Progenitor cell of endocrine pancreas (in vitro differentiated cells): ENCODE measurements at places on chromosomes 13 and 19.
A peak's percentile ranks its signal among the peaks of the same experiment; 100 is the strongest.

DNA sequence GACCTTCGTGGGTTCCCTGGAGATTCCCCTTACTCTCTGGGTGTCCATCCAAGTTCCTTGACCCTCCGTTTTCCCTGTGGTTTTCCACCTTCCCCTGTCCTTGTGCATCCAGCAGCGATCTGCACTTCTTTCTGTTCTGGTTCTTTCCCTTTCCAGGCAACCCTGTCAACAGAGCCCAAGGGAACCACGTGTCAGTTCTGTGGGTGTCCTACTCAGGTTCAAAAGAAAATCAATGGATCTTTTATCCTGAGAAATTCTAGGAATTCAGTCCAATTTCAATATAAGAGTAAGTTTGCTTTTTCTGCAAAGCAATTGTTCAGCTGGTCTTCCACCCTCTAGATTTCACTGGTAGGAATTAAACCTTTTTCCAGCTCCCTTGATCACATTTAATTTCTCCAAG lies 1394.8 kb upstream of the SLC10A2 start:
- H3K27ac ChIP-seq, result peak overlapping the region; percentile 63
- H3K36me3 ChIP-seq, result no peaks in the 10 kb centered on the region
- H3K4me1 ChIP-seq, result no peaks in the 10 kb centered on the region

GRCh38 chr13:110359840-110360301 lies 52.8 kb downstream of the COL4A2 start:
- H3K36me3 ChIP-seq, result peaks cover 7% of the 10 kb centered on the region
- no peak overlapping the region for H3K27ac ChIP-seq
- DNase-seq, result no peak
- H3K4me3 ChIP-seq, result no peak overlapping the region

GRCh38 chr19:53657778-53658177 lies 26.0 kb downstream of the DPRX start:
- DNase-seq, result no peak
- peaks cover 16% of the 10 kb centered on the region for H3K4me1 ChIP-seq
- no peak overlapping the region for H3K4me3 ChIP-seq
- H3K36me3 ChIP-seq, result no peaks in the 10 kb centered on the region
- H3K27ac ChIP-seq, result no peak overlapping the region

GRCh38 chr13:74000876-74001275 lies 133.3 kb downstream of the KLF12 start:
- no peaks in the 10 kb centered on the region for H3K4me1 ChIP-seq
- H3K36me3 ChIP-seq, result no peaks in the 10 kb centered on the region
- no peak overlapping the region for H3K27ac ChIP-seq
- H3K27me3 ChIP-seq, result no peaks in the 10 kb centered on the region
- no peak overlapping the region for H3K4me3 ChIP-seq

GRCh38 chr19:58123354-58123753 lies 25.3 kb upstream of the ZSCAN18 start:
- DNase-seq, result no peak
- H3K36me3 ChIP-seq, result peaks cover 40% of the 10 kb centered on the region
- H3K4me1 ChIP-seq, result no peaks in the 10 kb centered on the region
- H3K27me3 ChIP-seq, result no peaks in the 10 kb centered on the region
- H3K4me3 ChIP-seq, result no peak overlapping the region

DNA sequence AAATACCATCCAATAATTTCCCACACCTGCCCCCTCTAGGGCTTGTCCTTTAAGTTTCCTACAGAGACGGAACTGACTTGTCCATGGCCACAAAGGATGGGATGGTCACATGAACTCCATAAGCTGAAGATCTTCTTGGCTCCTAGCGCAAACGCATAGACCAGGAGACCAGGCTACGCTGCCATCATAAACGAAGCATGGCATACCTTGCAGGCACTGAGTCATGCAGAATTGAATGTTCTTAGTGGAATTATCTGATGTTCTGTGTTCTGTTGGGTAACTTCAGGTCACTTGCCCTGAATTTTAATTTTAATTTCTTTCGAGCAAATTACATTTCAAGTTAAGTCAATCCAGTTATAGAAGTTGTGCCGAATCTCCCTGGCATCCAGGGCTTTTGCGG lies 96.4 kb upstream of the STARD13 start:
- H3K36me3 ChIP-seq, result no peaks in the 10 kb centered on the region
- H3K4me3 ChIP-seq, result no peak overlapping the region
- H3K4me1 ChIP-seq, result peaks cover 31% of the 10 kb centered on the region
- no peak for DNase-seq
- H3K27me3 ChIP-seq, result no peaks in the 10 kb centered on the region

- peaks cover 48% of the 10 kb centered on the region for H3K36me3 ChIP-seq
- no peaks in the 10 kb centered on the region for H3K27me3 ChIP-seq
- no peaks in the 10 kb centered on the region for H3K4me1 ChIP-seq
- no peak overlapping the region for H3K27ac ChIP-seq
- no peak for DNase-seq
These were observed 12.8 kb downstream of the ZNF546 start for GRCh38 chr19:40009674-40010073.

GRCh38 chr13:70390968-70391367 lies 282.7 kb upstream of the KLHL1 start:
- H3K4me1 ChIP-seq, result peaks cover 30% of the 10 kb centered on the region
- no peak overlapping the region for H3K4me3 ChIP-seq
- H3K36me3 ChIP-seq, result no peaks in the 10 kb centered on the region
- no peak overlapping the region for H3K27ac ChIP-seq
- no peaks in the 10 kb centered on the region for H3K27me3 ChIP-seq

- no peaks in the 10 kb centered on the region for H3K27me3 ChIP-seq
- DNase-seq, result no peak
- H3K4me1 ChIP-seq, result peaks cover 2% of the 10 kb centered on the region
- H3K4me3 ChIP-seq, result no peak overlapping the region
These were observed 311.7 kb downstream of the TBC1D4 start for GRCh38 chr13:75170311-75170710.

GRCh38 chr13:22111152-22111783 lies 440.4 kb downstream of the FGF9 start:
- peaks cover 6% of the 10 kb centered on the region for H3K36me3 ChIP-seq
- H3K4me3 ChIP-seq, result no peak overlapping the region
- H3K27ac ChIP-seq, result no peak overlapping the region
- no peak for DNase-seq
- peaks cover 30% of the 10 kb centered on the region for H3K4me1 ChIP-seq

DNA sequence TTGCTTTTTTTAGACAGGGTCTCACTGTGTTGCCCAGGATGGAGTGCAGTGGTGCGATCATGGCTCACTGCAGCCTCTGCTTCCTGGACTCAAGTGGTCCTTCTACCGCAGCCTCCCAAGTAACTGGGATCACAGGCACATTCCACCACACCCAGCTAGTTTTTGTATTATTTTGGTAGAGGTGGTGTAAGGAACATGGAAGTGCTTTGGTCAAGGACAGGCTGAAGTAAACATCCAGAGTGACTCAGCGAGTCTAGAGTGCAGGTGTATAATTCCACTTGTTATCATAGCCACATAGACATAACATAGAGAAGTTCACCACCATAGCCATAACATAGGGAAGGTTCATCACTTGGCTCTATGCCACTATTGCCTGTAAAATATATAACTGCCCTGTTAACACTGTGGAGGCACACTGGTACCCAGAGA lies 98.6 kb downstream of the RBM26 start:
- DNase-seq, result no peak
- no peak overlapping the region for H3K4me3 ChIP-seq
- H3K27ac ChIP-seq, result no peak overlapping the region

- no peaks in the 10 kb centered on the region for H3K36me3 ChIP-seq
- no peaks in the 10 kb centered on the region for H3K27me3 ChIP-seq
- H3K4me1 ChIP-seq, result peaks cover 11% of the 10 kb centered on the region
These were observed 429.1 kb upstream of the ARGLU1 start for GRCh38 chr13:106996867-106997618.

- no peak for DNase-seq
- H3K4me1 ChIP-seq, result peaks cover 12% of the 10 kb centered on the region
- H3K27ac ChIP-seq, result no peak overlapping the region
These were observed 10.2 kb downstream of the DPP9 start for GRCh38 chr19:4713384-4713951.

DNA sequence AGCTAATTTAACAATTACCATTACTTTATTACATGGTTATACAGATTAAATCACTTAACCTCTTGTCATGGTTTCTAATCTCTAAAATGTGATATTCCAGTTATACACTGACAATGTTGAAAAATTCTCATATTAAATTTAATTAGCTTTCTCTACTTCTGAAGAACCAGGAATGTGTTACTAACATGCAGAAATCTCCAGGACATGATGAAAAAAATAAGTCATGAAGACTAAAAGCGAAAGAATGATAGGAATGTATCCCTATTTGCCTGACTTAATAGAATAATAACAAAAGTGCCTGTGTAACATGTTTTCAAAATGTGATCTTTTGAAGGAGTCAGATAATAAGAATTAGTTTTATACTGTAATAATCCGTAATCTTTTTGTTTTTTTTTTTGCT lies 2823.7 kb upstream of the PCDH20 start:
- no peaks in the 10 kb centered on the region for H3K27me3 ChIP-seq
- H3K4me1 ChIP-seq, result peaks cover 1% of the 10 kb centered on the region
- H3K36me3 ChIP-seq, result no peaks in the 10 kb centered on the region
- no peak for DNase-seq
- no peak overlapping the region for H3K4me3 ChIP-seq

GRCh38 chr19:32318884-32319520 lies 26.4 kb upstream of the ZNF507 start:
- H3K36me3 ChIP-seq, result no peaks in the 10 kb centered on the region
- no peak for DNase-seq
- H3K27me3 ChIP-seq, result peaks cover 13% of the 10 kb centered on the region
- H3K27ac ChIP-seq, result peak overlapping the region; percentile 59
- no peak overlapping the region for H3K4me3 ChIP-seq

GRCh38 chr19:22935151-22935550 lies 67.8 kb downstream of the ZNF728 start:
- no peak overlapping the region for H3K27ac ChIP-seq
- H3K4me3 ChIP-seq, result no peak overlapping the region
- no peaks in the 10 kb centered on the region for H3K4me1 ChIP-seq
- DNase-seq, result no peak
- peaks cover 2% of the 10 kb centered on the region for H3K36me3 ChIP-seq

DNA sequence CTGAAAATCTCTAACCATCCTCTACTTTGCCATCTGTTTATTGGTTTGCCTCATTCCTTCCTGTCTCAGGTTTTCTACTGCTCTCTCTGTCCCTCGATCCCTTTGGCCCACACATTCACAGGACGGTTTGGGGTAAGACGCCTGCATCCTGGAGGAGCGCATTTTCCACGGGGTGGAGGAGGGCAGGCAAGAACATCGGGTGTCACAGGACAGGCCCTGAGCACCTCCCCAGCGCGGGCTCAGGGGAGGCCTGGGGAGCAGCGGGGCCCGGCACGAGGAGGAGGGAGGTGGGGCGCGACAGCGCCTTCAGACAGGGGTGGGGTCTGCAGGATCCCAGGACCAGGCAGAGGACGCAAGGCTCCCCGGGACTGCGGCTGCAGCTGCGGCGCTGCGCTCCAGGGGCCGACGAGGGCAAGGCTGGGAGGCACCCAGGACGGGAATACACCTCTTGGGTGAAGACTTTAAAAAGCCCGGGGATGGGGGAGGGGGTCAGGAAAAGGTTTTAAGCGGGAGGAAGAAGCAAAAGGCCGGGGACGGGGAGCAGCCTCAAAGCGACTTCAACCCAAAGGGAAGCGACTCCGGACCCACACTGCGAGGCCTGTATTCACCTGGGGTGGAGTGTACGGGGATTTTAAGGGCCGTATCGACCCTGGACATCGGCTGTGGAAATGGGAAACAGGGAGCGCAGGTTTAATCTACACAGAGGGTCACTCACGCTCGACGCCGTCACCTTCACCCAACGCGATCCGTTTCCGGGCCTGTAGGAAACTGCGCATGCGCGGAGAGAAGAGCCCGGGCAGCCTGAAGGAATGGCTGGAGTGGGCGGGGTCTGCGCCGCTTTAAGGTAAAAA lies at the start of gene ZNF415:
Gene ZNF415 (minus strand): TSS at position 770 of the 851 bp plus-strand sequence. CDS start 10,234 bp downstream, outside the sequence.
- H3K36me3 ChIP-seq, result peaks cover 4% of the 10 kb centered on the region
- DNase-seq, result peak; percentile 81
- H3K27ac ChIP-seq, result peak within 1 kb of the TSS; percentile 31

- peak overlapping the region; percentile 86 for H3K27ac ChIP-seq
- no peak for DNase-seq
- H3K4me3 ChIP-seq, result no peak overlapping the region
- H3K4me1 ChIP-seq, result peaks cover 62% of the 10 kb centered on the region
- H3K27me3 ChIP-seq, result no peaks in the 10 kb centered on the region
- no peaks in the 10 kb centered on the region for H3K36me3 ChIP-seq
These were observed 47.9 kb upstream of the EPHX3 start for GRCh38 chr19:15280048-15280725.

DNA sequence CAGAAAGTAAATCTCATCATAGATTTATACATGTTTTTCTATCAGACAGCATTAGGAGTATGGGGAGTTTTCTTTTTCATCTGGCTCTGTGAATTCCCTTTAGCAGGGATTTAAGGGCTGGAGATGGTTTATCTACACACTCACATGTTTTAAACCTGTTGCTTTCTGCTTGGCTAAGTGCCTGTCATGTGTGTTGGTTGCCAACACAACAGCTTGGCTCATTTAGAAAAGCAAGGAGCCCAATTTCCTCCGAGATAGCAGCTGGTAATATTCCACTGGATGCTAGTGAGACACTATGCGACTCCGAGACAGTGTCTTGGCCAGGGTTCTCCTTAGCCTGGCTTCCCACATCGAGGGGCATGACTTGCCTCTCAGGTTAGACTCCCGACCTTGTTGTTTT lies 83.3 kb downstream of the KLF5 start:
- no peaks in the 10 kb centered on the region for H3K27me3 ChIP-seq
- H3K36me3 ChIP-seq, result peaks cover 1% of the 10 kb centered on the region
- H3K27ac ChIP-seq, result peak overlapping the region; percentile 98
- peaks cover 52% of the 10 kb centered on the region for H3K4me1 ChIP-seq

GRCh38 chr19:15091918-15092753 lies 10.1 kb downstream of the OR1I1 start:
- H3K27ac ChIP-seq, result no peak overlapping the region
- no peak for DNase-seq
- no peaks in the 10 kb centered on the region for H3K36me3 ChIP-seq
- no peak overlapping the region for H3K4me3 ChIP-seq
- H3K27me3 ChIP-seq, result peaks cover 20% of the 10 kb centered on the region

GRCh38 chr13:37338726-37339385 lies 233.4 kb upstream of the CSNK1A1L start:
- H3K27me3 ChIP-seq, result no peaks in the 10 kb centered on the region
- no peak overlapping the region for H3K4me3 ChIP-seq
- H3K36me3 ChIP-seq, result no peaks in the 10 kb centered on the region
- H3K27ac ChIP-seq, result no peak overlapping the region

DNA sequence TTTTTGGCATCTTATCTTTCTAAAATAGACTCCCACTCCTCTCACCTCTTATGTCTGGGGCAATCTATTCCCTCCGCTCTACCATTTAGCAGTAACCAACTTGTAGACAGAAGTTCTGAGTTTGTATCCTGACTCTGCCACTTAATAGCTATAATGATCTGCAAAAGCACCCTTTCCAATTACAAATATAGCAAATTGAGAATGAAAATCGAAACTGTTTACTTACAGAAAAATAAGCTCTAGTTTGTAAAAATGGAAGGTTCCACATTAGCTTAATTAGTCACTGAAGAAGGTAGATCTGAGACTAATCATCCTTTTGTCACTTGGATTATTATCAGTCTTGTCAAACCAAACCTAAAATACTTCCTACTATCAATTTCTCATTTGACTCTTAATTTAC lies 409.3 kb downstream of the DIAPH3 start:
- H3K27ac ChIP-seq, result no peak overlapping the region
- H3K27me3 ChIP-seq, result no peaks in the 10 kb centered on the region
- peaks cover 27% of the 10 kb centered on the region for H3K4me1 ChIP-seq

GRCh38 chr13:24242100-24242499 lies 67.3 kb upstream of the C1QTNF9 start:
- H3K27ac ChIP-seq, result no peak overlapping the region
- peaks cover 11% of the 10 kb centered on the region for H3K4me1 ChIP-seq
- DNase-seq, result no peak
- H3K36me3 ChIP-seq, result peaks cover 3% of the 10 kb centered on the region
- H3K27me3 ChIP-seq, result no peaks in the 10 kb centered on the region

- H3K27ac ChIP-seq, result no peak overlapping the region
- DNase-seq, result no peak
- no peaks in the 10 kb centered on the region for H3K36me3 ChIP-seq
- peaks cover 8% of the 10 kb centered on the region for H3K4me1 ChIP-seq
- H3K4me3 ChIP-seq, result no peak overlapping the region
These were observed 169.0 kb upstream of the UFM1 start for GRCh38 chr13:38180670-38181069.
